ENCODE measurements at places on chromosomes 4 and X. TPM values are rescaled to one million over a fixed set of nuclear protein-coding genes. Genes with fewer than 3 reads are reported as not detected.
A peak's percentile ranks its signal among the peaks of the same experiment; 100 is the strongest.

DNA sequence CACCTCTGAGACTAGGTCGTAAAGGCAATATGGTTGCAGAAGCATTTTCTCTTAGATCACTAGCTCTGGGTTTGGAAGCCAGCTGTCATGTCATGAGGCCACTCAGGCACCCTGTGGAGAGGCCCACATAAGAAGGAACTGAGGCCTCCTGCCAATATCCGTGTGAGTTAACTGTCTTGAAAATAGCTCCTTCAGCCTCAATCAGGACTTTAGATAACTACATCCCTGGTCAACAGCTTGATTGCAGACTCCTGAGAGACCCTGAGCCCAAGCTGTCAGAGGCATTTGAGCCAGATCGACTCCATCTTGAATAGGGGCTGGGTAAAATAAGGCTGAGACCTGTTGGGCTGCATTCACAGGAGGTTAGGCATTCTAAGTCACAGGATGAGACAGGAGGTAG, 15.1 kb upstream of the REPS2 start:
- DNase-seq, result no peak

DNA sequence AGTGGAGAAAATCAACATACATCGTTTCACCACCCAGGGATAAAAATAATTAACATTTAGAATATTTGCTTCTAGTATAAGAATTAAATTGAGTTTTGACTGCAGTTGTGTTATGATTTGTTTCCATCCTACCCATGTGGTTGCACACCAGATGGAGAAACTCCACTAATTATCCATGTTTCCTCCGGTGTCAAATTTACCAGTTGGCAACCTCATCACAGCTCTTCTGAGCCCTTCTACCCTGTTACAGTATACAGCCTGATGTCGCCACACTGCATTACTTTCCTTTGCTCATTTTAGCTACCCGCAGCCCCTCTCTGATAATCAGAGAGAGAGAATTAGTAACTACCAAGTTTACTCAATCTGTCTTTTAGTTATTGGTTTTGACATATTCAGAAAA, 411.2 kb downstream of the DTHD1 start:
- DNase-seq, result no peak

DNA sequence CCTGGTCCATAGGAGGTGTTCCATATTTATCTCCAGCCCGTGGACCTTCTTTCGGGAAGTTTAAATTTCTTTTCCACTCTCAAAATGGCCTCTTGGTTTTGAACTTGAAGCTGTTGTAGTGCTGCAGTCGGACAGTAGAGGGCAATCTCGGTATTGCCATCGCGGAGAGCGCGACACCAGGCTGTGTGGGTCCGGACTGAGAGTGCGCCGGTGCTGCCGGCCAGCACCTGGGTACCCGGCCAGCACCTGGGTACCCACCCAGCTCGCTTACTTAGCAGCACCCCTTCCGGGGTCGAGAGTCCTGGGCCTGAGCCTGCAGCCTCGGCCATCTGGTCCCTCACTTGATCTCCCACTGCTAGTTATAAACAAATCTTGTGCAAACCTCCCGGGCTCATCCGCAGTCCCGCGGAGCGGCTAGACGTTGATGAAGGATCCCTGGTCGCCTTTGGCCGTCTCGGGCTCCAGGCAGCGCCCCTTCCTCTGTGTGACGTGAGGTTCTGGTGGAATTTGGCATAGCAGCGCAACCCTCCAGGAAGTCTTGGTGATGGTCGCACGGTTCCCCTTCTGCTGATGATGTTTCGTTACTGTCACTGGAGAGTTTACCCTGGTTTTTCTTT, 18.0 kb downstream of the FAM9A start:
- no peak for DNase-seq

- no peak for DNase-seq
Measured at GRCh38 chr4:48133669-48134068, 381 bp downstream of the TXK start.

DNA sequence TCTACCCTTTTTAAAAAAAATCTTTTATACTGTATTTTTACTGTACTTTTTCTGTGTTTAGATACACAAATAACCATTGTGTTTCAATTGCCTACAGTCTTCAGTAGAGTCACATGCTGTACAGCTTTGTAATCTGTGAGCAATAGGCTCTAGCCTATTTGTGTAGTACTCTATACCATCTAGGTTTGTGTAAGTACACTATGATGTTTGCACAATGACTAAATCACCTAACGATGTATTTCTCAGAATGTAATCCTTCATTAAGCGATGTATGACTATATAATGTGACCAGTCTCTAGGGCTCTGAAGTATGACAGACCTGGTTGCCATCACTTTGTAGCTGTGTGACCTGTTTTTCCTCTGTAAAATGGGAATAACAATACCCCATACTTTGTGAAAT, 14.2 kb upstream of the DCAF4L1 start:
- no peak for DNase-seq

GRCh38 chr4:91243132-91243531, 1060.6 kb upstream of the GRID2 start:
- no peak for DNase-seq

- no peak for DNase-seq
Measured at GRCh38 chr4:53617101-53617680, 25.9 kb upstream of the LNX1 start.

DNA sequence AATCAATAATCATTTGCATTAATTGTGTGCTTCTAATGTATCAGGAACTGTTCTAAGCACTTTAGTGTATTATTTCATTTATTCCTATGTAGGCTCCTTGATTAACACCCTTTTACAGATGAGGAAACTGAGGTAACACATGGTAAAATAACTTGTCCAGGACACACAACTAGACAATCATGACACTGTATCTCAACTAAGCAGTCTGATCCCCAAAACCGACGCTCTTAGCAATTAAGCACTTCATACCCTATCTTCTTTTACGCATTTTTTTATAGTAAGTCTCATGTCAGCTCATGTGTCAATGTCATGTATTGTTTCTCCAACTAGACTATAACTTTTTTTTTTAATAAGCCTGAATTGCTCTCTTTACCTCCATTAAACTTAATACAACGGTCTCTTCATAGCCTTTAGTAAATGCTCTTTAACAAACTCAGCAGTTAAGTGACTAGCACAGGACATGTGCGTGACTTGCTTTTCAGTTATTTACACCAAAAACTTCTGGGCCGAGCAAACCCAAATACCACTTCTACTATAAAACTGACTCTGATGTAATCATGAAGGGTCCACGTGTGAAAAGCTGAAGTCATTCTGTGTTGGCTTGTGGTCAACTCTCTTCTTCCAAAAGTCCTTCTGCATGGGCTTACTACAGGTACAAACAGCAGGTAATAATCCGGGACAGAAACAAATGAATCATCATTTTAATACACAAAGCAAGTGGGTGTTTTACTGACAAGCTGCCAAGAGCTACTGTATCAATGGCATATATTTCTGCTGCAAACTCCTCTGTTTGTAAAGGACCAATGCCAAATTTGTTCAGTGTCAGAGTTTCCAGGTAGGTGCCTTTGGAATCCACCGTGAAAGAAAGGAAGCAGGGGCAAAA, 7.9 kb upstream of the AMBN start:
- no peak for DNase-seq

GRCh38 chr4:128649575-128650205, 159.8 kb upstream of the JADE1 start:
- DNase-seq, result no peak

GRCh38 chrX:49166914-49167739, 4.6 kb downstream of the MAGIX start:
- DNase-seq, result peak; percentile 54

DNA sequence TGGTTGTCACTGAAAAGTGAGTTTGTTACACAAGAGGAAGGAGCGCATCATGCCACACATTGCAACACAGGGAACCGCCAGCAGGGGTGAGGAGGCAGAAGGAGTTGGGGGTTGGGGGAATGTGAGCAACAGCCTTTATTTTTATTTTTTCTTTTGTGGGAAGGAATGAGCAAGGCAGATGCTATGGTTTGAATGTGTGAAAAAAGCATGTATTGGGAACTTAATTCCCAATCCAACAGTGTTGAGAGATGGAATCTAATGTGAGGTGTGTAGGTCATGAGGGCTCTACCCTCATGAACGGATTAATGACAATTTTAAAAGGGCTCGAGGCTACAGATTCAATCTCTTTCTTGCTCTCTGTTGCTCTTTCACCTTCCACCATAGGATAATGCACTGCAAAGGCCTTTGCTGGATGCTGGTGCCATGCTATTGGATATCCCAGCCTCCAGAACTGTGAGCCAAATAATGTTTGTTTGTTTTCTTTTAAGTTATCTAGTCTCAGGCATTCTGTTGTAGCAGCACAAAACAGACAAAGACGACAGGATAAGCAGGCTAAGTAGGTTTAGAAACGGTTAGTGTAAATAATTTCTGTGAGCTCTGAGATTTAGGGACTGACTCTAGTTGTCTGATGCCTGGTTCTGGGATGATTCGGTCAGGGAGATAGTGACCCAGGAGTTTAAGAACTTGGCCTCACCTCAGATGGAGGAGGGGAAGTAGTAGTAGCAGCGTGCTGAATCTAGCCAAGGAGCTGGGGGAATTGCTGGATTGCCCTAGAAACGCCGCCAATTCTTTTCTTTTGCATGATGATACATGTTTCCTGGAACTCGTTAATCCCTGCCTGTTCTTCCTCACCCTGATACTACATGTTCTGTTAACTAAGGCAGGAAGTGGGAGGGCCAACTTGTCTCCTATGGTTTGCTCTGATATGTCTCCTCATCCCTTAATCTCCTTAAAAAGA, 156.6 kb upstream of the CTSO start:
- no peak for DNase-seq

- no peak for DNase-seq
Measured at GRCh38 chr4:99983289-99983943, 33.3 kb upstream of the H2AZ1 start.

GRCh38 chrX:1581132-1581531, 10.3 kb upstream of the AKAP17A start:
- DNase-seq, result peak; percentile 25

- DNase-seq, result no peak
Measured at GRCh38 chr4:152065545-152065944, 304.7 kb upstream of the GATB start.

The PSAPL1 gene
- not detected for polyA plus RNA-seq

The KIF4A gene
- 5.2 TPM for polyA plus RNA-seq

The NWD2 gene
- polyA plus RNA-seq, result not detected

The CDKL2 gene
- not detected for polyA plus RNA-seq

The TLR8 gene
- 0.61 TPM for polyA plus RNA-seq

The CSAG3 gene
- not detected for polyA plus RNA-seq

The FRMD7 gene
- 0.06 TPM for polyA plus RNA-seq

The SMC1A gene
- 43.3 TPM for polyA plus RNA-seq

All from hindlimb muscle (tissue), 1 donor.